Activated CD8-positive, alpha-beta memory T cell treated with anti-CD3 and anti-CD28 coated beads, Interleukin-2, amount 50 U/mL, for 48 hours (primary cell): ENCODE measurements at places on chromosomes 12 and 14.

GRCh38 chr12:5204831-5205230 lies 161.2 kb downstream of the KCNA5 start:
- DNase-seq: no peak

DNA sequence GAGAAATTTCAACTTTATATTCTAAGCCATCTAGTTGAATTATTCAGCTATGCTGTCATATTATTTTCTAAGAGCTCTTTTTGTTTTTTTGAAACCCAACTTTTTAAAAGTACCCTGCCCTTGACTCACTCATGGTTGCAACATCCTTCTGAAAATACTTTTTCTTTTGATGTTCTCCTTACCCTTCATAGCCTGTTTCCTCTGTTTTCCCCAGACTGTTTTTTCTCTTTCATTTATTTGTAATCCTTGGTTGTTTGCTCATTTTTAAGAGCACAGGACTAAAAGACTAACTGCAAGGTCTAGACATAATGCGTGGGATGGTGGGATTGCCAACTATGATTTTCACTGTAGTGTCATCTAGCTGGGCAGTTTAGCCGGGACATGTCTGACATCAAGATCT lies 21.2 kb upstream of the CDKL1 start:
- no peak for DNase-seq

GRCh38 chr12:31226639-31227038 lies 99.3 kb downstream of the SINHCAF start:
- DNase-seq: no peak

- DNase-seq: no peak
These were observed 908.5 kb upstream of the FBXO33 start for GRCh38 chr14:40340708-40341107.

- DNase-seq: no peak
These were observed 11.2 kb upstream of the TMX1 start for GRCh38 chr14:51228890-51229289.

GRCh38 chr12:57315681-57316080 lies 64.7 kb upstream of the STAC3 start:
- no peak for DNase-seq

DNA sequence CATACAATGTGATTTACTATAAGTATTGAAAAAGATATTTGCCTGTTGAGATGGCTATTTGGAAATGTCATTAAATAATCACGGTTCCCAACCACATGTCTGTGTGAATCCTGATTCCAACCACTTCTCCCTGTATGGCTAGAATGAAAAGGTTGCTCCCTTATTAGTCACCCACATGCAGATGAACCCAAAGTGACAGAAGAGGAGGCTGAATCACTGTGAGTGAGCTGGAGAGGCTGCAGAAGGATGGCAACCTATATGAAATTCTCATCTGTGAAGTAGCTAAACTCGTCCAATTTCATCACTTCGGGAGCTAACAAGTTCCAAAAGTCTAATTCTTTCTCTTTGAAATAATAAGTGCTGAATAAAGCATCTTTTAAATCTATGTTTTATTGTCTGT lies 300.5 kb downstream of the PRKD1 start:
- no peak for DNase-seq

GRCh38 chr14:32940711-32941667 lies 2.3 kb downstream of the NPAS3 start:
- no peak for DNase-seq

DNA sequence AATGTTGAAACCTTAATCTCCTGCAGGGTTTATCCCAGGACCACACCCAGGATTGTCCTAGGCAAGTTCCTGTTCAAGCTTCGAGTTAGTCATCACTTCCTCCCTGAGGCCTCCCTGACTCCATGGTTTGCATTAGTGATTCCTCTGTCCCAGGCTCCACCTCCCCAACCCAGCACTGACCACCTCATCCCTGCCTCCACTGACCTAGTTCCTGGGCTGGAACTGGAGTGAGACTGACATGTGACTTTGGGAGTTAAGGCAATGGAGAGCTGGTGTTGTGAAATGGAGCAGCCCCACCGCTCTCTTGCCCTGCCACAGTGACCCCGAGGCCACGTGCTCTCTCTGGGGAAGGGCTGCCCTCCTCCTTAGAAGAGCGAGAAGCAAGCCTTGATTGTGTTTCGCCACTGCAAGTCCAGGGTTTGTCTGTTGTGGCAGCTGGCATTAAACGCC lies 15.8 kb upstream of the DTX1 start:
- DNase-seq: no peak

DNA sequence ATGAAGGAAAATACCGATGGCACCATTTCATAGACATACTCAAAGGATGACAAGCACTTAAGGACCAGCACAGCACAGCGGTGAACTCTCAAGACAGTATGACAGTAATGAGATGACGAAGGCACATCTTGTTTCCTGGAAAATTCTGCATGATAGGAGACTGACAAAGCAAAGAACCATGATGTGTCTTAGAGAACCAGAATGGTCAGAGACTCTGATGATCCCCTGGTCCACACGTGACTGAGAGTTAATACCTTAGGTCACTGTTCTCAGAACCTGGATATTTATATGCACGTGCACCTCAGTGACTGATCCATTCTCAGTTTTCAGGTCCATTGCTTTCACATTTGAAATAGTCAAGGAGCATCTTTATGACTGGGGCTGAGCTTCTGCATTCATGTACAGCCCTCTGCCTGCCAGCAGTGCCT lies 35.3 kb downstream of the PROX2 start:
- no peak for DNase-seq

DNA sequence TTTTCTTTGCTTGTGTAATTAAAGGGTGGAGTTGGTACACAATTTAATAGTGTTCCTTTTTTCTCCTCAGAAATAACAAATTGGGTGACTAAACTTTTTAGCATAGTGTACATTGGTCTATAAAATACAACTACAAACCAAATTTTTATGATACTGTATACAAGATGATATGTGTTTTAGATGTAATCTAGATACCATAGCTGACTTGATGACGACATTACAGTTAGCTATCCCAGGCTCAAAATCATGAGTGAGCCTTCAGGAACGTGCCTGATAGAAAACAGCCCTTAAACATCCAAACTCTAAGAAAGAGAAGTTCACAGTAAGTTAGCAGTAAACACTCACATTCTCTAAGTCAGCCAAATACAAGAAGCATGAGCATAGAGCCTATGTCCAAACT lies 99.0 kb upstream of the SSTR1 start:
- no peak for DNase-seq

DNA sequence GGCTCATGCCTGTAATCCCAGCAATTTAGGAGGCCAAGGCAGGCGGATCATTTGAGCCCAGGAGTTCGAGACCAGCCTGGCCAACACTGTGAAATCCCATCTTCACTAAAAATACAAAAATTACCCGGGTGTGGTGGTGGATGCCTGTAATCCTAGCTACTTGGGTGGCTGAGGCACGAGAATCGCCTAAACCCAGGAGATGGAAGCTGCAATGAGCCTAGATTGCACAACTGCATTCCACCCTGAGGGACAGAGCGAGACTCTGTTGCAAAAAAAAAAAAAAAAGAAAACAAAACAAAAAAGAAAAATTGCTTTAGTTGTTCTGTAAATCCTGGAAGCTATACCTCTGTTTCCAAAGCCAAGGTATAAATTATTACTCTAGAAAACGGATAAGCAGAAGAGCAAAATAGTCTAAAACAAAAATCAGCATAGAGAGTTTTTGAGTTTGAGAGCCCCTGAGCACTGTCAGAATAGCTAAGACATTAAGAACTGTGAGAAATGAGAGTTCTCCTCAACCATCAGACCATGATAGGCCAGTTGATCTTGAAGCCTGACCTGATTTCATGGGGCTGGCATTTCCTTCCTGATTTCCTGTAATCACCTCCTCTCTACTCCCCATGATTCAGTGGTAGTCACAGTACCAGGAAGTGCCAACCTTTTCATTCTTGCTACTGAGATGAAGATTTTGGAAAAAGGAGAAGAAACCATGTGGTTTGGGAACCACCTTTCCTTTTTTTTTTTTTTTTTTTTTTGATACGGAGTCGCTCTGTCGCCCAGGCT lies 31.7 kb downstream of the ATP2A2 start:
- no peak for DNase-seq

DNA sequence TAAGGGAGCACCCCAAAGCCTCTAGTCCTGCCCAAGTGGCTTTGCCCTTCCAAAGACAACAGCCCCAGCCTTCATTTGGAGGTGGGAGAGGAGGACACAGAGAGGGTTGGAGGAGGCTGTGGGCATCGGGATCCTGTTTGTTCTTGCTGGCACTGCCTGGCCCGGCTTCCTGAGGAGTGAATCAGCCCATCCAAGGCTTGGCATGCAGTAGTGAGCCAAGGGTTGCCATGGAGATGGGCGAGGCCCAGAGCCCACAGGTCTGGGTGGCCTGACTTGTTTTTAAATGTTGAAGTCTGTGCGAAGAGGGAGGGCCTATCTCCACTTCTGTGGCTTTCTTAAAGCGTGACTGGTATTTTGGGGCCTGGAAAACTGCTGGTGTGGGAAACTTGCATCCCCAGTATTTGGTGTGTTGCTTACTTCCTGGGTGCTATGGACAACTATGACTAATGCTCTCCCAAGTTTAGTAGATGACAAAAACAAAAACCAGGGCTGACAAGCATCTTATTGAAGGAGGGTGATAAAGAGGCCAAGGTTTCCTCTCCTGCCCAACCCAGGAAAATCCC lies 15.8 kb downstream of the CD9 start:
- DNase-seq: no peak

GRCh38 chr12:64991121-64991611 lies 129.9 kb downstream of the WIF1 start:
- DNase-seq: no peak

DNA sequence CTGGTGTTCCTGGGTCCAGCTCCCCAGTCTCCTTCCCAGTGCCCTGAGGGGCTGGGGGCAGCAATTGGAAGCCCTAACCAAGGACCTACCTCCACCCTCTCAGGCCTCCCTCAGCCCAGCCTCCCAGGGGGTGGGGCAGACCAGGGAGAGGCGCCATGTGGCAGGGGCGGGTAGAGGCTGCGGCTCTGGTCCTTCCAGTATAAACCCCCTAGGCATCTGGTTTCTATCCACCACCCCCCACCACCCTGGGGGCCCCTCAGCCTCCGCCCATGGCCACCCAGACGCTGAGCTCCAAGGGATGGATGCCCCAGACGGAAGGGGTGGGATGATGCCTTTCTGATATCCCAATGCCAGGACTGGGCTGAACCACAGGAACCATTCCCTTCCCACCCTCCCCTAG lies 2.8 kb upstream of the SP7 start:
- no peak for DNase-seq

- DNase-seq: no peak
These were observed 101.2 kb downstream of the NINJ2 start for GRCh38 chr12:561908-562593.

GRCh38 chr12:44775901-44776300 lies 100.2 kb downstream of the NELL2 start:
- DNase-seq: no peak
